ENCODE measurements at places on chromosomes 4 and X. TPM values are rescaled to one million over a fixed set of nuclear protein-coding genes. Genes with fewer than 3 reads are reported as not detected.

GRCh38 chr4:185101354-185101890, 41.6 kb upstream of the SLC25A4 start:
- peak; percentile 83 for DNase-seq

DNA sequence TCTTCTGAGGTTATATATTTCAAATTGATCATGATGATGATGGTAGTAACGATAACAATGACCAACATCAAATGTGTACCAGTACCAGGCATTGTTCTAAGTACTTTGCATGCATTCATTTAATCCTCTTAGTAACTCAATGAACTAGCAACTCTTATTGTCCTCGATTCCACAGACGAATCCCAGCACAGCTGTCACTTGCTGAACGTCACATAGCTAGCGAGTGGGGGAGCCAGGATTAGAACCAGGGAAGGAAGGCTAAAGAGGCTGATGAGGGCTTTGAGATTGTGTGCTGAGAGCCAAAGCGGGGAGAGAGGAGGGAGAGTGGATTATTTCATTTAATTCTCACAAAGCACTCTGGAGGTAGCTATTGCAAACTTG, 103.6 kb downstream of the PHOX2B start:
- DNase-seq: no peak

DNA sequence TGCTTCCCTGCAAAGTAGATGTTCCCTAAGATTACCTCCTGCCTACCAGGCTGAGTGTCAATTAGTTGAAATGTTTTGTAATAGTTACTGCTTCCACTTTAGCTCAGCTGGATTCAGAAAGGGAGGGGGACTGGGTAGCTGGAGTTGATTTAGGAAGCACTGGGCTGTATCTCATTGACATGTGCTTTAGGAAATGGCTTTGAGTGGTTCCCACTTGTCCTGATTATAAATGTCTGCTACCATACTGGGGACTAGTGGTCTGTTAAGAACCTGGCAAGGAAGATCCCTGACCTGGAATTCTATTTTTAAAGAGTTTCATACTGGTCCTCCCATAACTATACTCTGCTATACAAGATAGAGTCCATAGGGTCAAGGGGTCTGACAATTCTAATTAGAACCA, 363.9 kb upstream of the PPP1R2C start:
- DNase-seq: no peak

- DNase-seq: peak; percentile 23
These were observed 41.7 kb downstream of the FGFRL1 start for GRCh38 chr4:1053080-1053661.

- no peak for DNase-seq
These were observed 202.5 kb upstream of the RPL34 start for GRCh38 chr4:108417923-108418322.

DNA sequence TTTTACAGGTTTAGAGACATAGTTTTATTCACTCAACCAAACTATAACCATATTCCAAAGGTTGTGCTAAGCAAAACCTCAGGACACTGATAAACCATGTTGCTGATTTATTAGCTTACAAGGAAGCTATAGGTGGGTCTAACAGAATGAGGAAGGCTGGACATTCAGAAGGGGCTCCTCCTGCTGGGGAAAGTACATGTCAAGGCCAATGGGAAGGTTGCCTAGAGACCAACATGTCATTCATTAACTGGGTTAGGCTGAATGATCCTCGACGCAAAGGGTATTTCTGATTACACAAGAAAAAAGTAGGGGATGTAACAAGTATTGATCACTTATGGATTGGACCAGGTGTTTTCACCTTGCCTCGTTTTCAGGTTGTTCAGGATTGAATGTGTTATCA, 30.3 kb downstream of the SLC10A6 start:
- DNase-seq: no peak

ANAPC10 gene
- polyA plus RNA-seq: 19.1 TPM

TEC gene
- polyA plus RNA-seq: 0.85 TPM

LGI2 gene
- not detected for polyA plus RNA-seq

All from SK-N-SH (cell line).